ENCODE measurements at places on chromosomes 12 and 14.

GRCh38 chr14:74983343-74983742 is 19.4 kb upstream of the EIF2B2 start:
- no peak for DNase-seq

DNA sequence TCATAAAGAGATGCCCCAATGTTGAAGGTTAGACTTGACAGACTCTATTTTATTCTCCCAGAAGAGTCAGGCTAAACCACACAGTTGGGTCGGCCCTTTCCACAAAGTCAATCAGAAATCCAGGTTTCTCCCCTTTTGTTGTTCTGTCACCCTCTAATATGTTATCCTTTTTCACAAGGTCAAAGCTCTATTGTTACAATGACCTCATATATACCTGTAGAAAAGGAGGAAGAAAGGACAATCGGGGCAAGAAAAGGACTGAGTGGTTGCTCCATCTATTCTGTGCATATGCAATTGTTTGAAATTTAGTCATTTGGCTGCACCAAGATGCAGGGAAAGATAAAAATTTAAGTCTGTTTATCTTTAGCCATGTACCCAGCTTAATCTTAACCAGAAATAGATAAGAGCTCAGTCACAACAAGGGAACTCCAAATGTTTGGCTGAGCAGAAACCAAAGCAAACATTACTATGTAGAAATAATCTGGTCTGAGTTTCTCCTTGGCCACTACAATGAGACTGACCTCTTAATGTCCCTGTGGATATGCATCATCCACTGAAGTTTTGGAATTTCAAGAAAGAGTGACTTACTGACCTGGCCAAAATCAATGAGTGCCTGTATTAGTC is 503.7 kb downstream of the GALC start:
- no peak for DNase-seq

DNA sequence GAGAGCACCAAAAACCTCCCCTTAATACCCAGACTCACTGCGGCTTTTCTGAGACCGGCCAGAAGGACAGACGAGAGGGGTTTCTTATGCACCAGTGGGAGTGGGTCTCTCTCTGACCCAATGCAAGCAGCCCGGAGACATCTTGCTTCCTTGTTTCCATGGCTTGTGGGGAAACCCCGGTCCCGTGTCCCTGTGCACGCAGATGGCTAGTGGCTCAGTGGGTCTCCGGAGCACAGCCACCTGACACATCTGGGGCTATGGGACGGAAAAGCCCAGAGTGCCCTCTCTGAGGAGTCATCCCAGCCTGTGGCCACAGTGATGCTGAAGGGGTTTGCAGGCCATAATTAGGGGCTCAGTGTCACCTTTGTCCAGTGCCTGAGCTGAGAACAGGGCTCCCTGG is 197.6 kb downstream of the PHETA1 start:
- DNase-seq, result no peak

GRCh38 chr14:50363714-50364111 is 33.0 kb downstream of the CDKL1 start:
- DNase-seq, result no peak

GRCh38 chr12:117768860-117769259 is 199.9 kb downstream of the KSR2 start:
- DNase-seq, result no peak

DNA sequence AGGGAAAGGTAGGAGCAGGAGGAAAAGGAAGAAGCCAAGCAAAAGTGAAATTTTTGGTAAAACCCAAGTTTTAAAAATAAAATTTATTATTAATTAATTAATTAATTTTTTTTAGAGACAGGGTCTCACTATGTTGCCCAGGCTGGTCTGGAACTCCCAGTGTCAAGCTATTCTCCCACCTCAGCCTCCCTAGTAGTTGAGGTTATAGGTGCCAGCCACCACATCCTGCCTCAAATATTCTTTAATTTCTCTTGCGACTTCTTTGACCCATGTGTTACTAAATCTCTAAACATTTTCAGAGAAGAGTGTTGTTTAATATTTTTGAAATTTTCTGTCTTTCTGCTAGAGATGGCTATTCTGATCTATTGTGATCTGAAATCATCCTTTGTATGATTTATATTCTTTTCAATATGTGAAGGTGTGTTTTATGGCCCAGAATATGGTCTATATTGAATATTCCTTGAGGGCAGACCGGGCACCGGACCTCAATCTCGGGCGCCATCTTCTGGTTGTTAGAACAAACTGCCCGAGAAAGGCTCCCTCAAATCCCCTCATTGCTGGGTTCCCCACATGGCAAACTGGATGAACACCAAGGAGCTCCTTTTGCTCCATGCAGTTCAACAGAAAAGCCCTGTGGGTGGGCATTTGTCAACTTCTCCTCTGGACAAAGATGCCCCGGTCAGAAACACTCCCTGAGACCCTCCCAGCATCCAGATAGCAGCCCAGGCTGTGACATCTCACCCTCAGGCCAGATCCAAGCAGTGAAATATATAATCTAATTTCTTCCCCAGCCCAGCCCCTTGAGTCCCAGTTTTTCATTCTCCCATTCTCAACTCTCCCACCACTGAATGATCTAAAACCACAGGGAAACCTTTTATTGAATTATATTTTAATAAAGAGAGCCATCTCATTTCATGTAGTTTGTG is 110.5 kb downstream of the ASCL4 start:
- no peak for DNase-seq

GRCh38 chr12:49671031-49671765 is 36.0 kb downstream of the FMNL3 start:
- no peak for DNase-seq

- DNase-seq, result no peak
Measured at GRCh38 chr14:60590991-60591414, 58.3 kb downstream of the SIX1 start.

DNA sequence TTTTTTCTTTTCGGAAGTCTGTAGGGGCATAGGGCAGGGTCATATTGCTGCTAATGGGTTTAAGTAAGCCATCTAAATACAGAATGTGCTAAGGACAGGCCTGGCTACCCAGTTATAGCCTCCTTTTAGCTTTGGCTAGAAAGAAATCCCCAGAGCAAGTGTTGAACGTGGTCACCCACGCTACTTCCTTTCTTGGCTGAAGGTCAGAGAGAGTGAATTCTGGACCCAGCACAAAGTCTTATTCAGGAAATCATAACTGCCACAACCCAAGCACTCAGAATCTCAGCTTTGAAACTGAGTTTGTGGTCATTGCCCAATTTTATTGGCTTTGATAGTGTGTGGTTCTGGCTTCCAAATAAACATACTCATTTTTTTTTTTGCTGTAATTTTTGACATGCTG is 542.1 kb upstream of the ATP2B1 start:
- no peak for DNase-seq

GRCh38 chr12:19440916-19441315 is 1.6 kb downstream of the AEBP2 start:
- DNase-seq, result no peak

DNA sequence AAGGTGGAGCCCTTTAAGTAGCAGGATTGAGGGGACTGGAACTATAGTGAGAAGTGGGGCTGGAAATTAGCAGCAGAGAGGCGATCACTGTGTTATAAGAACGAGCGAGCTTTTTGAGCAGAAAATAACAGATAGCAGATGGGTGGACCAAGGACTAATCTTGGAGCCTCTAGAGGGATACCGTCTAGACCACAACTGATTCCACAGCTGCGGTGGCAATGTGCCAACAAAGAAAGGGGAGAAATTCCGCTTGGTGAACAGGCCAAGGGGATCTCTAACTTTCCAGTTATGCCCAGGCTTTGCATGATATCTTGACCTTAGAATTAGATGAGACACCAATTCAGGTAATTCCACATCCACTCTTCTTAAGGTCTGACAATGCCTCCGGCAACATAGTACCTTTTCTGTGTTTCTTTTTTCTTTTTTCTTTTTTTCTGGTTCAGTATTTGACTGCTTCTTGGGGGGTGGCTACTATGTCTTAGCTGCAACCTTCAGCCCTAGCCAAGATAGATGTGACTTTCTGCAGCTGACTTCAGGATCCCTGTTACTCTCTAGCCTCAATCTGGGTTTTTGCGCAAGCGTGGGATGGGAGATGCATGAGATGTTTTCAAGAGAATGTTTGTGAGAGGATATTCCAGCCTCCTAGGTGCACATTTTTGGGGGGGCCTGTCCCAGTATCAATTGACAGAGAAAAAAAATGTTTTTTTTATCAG is 143.4 kb upstream of the CPSF6 start:
- DNase-seq, result no peak

- peak; percentile 83 for DNase-seq
Measured at GRCh38 chr12:111428728-111429175, 23.0 kb downstream of the SH2B3 start.

- DNase-seq, result peak; percentile 63
Measured at GRCh38 chr14:104220215-104221070, 82.1 kb downstream of the KIF26A start.

- DNase-seq, result no peak
Measured at GRCh38 chr12:122935318-122935717, 30.9 kb downstream of the ABCB9 start.

DNA sequence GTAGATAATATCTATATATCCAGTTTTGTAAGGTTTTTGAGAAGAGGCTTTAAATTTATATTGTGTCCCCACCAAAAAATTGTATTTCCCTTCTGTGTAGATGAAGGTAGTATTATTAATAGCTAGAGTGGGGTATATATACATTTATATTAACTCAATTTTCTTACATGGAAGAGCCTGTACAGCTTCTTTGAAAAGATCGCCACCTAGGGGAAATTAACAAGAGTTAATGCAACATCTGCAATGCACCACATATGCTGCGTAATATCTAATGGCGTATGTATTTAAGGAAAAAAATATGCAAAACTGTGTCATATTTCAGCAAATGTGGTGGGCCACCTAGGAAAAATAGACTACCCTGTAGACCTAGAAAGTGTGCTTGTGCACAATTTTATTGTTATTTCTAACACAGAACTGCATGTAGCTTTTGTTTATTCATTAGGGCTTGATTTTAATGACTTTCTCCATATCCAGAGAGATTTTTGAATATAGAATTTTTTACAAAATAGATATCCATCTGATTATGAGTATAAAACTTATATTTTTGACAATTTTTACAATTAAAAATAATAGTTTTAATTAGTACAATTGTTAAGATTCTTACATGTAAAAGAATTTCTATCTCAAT is 14.0 kb downstream of the CCER1 start:
- no peak for DNase-seq

DNA sequence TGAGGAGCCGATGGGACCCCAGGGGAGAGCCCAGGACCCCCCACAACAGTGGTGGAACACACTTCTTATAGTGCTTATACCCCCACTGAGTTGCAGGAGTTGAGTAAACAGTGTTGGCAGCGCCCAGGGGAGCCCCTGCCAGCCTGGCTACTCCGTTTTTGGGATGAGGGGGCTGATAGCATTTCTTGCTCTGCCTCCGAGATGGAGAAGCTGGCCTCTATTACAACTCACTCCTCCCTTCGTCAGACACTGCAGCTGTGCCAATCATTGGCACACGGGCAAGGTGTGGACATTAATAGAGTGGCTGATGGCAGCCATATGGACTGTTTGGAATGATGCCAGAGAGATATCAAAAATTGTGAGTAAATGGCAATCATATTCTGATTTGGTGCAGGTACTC is 94.9 kb upstream of the TMPO start:
- DNase-seq, result no peak

GRCh38 chr12:11758087-11758486 is 108.6 kb downstream of the ETV6 start:
- DNase-seq, result no peak

- DNase-seq, result no peak
Measured at GRCh38 chr14:99189201-99189801, 82.7 kb downstream of the BCL11B start.

- DNase-seq, result no peak
Measured at GRCh38 chr14:76894308-76894707, 68.1 kb downstream of the LRRC74A start.

DNA sequence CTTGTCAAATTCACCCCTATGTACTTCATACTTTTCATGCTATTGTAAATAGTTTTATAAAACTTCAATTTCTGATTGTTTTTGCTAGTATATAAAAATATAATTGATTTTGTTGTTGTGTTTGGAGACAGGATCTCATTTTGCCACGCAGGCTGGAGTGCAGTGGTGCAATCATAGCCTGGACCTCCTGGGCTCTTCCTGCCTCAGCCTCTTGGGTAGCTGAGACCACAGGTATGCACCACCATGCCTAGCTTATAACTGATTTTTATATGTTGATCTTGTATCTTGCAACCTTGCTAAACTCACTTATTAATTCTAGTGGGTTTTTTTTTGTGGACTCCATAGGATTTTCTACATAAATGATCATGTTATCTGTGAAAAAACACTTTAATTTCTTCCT is 23.5 kb downstream of the ATP5MC2 start:
- no peak for DNase-seq

Measured in aorta (tissue), 5 donors.